ENCODE measurements at places on chromosomes 11 and 22.

- no peak for DNase-seq
These were observed 108.3 kb downstream of the SWAP70 start for GRCh38 chr11:9772218-9772617.

GRCh38 chr11:565921-566509 lies 5.2 kb downstream of the RASSF7 start:
- DNase-seq, result no peak

DNA sequence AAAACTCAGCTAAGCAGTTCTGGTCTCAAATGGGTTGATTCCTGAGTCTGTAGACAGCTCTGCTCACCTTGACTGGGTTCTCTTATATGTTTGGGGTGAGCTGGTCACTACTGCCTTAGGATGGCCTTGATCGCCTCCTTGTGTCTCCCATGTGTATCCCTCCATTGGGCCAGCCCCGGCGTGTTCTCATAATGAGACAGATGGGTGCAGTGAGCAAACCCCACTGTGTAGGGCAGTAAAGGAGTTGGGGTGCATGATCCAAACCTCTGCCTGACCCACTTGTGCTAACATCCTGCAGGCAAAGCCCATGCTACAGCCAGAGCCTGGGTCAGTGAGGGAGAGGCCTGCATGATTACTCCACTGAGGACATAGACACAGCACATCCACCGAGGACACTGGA lies 657.6 kb downstream of the BRD1 start:
- no peak for DNase-seq

DNA sequence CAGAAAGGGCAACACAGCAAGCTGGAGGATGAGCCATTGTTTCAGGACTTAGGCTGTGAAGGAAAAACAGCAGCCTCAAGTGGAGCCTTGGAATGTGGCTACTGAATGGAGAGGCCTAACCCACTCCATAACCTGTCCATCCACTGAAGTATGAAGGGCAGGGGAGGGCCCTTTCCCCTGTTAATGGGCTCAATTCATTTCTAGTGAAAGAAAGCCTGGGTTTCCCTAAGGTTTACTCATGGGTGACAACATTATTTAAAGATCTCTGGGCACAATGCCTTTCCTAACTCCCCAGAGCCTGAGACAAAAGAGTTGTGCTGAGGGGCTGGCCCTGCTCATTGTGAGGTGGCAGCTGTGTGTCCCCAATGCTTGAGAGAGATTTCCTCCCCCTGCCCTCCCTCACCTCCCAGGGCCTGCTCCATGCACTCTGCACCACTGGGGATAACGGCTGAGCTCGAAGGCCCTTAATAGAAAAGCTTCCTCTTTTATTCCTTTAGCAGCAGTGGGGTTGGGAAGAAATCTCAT lies 83.8 kb downstream of the ME3 start:
- DNase-seq, result no peak

DNA sequence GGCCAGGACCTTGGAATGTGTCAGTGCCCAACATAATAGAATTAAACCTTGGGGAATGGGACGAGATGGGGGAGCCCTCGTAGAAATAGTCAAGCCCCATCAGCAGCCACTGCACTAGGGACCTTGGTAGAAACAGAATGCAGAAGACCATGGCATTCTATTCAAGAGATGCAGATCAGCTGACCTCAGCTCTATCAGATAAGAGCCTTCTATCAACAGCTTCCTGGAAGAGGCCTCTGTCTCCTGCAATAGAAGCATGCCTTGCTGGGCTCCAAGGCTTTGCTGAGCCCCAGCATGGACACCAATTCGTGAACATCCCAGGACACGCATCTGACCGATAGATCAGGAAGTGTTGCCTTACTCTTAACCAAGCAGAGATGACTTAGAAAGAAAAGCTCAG lies 27.5 kb upstream of the FLI1 start:
- no peak for DNase-seq
